CD4-positive, alpha-beta T cell (primary cell): ENCODE measurements at places on chromosomes 3 and 15.

GRCh38 chr3:13415997-13416793 lies 3.9 kb downstream of the NUP210 start:
- DNase-seq: no peak

DNA sequence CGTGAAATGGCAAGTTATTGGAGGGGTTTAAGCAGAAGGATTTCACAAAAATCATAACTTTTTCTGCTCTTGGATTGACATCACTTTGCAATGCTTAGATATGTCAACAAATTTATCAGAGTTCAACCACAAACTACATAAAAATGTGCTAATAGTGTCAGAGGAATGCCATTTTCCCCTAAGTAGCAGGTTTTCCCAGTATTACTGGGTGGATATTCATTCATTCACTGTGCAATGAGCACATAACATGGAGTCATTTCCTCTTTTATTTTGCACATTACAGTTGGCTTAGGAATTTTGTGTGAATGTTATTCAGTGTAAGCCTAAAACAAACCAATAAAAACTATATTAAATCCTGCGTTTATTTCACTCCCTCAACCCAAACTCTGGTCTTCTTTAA lies 537.3 kb upstream of the MCTP2 start:
- no peak for DNase-seq

- no peak for DNase-seq
These were observed 46.9 kb upstream of the FGD5 start for GRCh38 chr3:14771593-14772497.

DNA sequence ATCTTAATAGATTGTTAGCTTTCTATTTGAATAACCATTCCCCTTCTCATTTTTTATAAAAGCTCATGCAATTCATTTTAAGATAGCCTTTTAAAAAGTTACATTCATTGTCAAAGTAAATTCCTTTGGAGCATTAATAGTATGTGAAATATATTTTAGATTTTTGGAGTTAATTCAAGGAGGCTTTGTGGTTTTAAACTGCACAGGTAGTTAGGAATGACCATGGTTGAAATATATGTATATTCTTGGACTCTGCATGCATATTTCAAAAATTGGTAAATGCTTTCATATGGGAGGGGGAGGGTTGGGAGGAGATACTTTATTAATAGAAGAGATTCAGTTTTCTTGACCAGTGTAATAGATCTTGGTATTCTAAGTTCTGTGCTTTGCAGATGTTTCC lies 244.4 kb upstream of the C2CD4B start:
- DNase-seq: no peak

GRCh38 chr3:142151828-142152227 lies 2.5 kb upstream of the TFDP2 start:
- no peak for DNase-seq

DNA sequence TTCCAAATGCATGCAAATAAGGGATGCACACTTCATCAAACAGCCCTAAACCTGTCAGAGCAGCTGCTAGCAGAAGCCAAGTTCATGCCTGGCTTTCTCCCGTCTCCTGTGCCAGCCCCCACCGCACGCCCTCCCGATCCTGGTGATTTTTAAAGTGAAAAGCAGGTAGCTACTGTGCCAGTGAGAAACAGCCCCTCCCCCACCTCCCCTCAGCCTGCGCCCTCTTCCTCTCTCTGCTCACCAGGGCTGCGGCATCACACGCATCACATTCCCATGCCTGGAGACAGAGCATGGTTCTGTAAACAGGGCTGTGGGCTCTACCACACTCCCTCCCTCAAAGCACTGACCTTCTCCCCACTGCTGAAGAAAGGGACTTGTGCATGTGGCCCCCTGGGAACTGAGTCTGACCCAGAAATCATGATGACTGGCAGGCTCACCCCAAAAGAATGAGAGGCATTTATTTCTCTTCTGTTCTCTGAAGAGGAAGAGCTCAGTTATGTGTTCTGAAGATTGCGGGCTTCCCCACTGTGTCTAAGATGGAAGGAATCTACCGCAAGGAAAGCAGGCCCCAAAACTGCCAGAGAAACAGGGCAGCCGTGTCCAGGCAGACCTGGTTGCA lies 14.5 kb upstream of the SLC6A1 start:
- DNase-seq: no peak

- DNase-seq: no peak
These were observed 612.4 kb upstream of the GRM7 start for GRCh38 chr3:6248528-6248927.

DNA sequence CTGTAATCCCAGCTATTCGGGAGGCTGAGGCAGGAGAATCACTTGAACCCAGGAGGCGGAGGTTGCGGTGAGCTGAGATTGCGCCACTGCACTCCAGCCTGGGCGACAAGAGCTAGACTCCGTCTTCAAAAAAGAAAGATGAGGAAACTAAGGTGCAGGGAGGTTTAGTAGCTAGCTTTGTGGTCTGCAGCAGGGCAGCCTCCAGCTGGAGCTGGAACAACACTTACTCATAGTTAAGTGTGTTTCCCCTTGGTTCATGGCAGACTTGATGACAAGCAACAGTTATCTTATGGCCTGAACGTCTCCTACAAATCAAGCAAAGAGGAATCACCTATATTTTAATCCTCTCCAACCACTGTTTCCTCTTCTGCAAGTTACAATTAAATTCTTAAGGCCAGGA lies 12.6 kb downstream of the KAT2B start:
- DNase-seq: no peak

- DNase-seq: no peak
These were observed 62.5 kb downstream of the SFMBT1 start for GRCh38 chr3:52983336-52983807.

DNA sequence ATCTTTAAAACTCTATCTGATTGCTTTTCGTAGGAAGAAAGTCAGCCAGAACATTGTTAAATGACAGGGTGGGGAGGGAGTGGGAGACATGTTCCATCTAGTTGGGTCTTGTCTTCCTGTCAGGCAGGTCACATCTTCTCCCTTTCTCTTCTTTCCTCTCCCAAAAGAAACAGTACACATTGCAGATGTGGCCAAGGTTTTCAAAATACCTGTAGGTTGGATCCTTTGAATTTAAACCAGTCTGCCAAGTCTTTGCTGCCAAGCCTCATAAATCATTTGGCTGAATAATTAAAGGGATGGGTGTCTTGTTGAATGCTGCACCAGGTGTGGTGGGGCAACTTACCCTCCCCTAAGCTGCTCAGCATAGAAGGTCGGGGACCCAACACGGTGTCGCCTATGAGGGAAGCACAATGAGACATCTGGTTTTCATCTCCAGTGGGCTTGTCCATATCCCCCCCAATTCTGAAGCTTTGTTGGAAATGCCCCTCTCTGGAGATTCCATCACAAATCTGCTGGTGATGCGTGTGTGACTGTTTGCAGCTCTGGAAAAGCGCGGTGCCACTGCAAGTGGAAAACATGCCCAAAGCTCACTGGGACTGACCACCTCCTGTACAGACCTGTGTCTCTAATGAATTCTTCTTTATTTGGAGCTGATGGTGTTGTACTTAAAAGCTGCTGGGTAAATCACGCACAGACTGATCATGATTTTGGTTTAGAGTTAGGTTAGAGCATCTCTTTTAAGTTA lies 112.6 kb downstream of the FILIP1L start:
- no peak for DNase-seq
